Kidney (tissue), 22 donors: ENCODE measurements at places on chromosomes 2 and 18.

DNA sequence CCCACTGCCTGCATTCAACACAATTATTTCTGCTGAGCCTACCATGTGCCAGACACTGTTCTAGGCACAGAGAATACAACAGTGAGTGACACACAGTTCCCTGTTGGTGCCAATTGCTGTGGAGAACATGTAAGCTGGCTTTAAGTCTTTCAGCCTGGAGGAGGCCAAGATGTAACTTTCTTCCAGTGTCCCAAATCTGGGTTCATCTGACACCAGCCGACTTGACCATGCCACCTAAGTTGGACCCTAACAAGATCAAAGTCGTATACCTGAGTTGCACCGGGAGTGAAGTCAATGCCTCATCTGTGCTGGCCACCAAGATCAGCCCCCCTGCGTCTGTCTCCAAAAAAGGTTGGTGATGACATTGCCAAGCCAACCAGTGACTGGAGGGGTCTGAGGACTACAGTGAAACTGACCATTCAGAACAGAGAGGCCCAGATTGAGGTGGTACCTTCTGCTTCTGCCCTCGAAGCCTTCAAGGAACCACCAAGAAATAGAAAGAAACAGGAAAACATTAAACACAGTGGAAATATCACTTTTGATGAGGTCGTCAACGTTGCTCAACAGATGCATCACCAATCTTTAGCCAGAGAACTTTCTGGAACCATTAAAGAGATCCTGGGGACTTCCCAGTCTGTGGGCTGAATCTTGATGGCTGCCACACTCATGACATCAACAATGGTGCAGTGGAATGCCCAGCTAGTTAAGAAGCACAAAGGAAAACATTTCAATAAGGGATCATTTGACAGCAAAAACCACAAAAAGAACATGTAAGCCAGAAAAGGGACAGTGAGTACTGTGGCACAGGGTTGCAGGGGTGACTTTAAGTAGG lies 6.3 kb downstream of the TRABD2A start:
- H3K27ac ChIP-seq: no peak overlapping the region
- no peak for DNase-seq
- H3K4me3 ChIP-seq: no peak overlapping the region
- no peaks in the 10 kb centered on the region for H3K36me3 ChIP-seq

- H3K27me3 ChIP-seq: no peaks in the 10 kb centered on the region
- H3K4me1 ChIP-seq: no peaks in the 10 kb centered on the region
Measured at GRCh38 chr2:112566104-112566503, 18.3 kb upstream of the CHCHD5 start.

- no peaks in the 10 kb centered on the region for H3K27me3 ChIP-seq
- no peak for DNase-seq
- H3K27ac ChIP-seq: peak overlapping the region; percentile 96
- H3K4me3 ChIP-seq: peak overlapping the region; percentile 70
Measured at GRCh38 chr2:112646102-112646719, 472 bp downstream of the SLC20A1 start.

DNA sequence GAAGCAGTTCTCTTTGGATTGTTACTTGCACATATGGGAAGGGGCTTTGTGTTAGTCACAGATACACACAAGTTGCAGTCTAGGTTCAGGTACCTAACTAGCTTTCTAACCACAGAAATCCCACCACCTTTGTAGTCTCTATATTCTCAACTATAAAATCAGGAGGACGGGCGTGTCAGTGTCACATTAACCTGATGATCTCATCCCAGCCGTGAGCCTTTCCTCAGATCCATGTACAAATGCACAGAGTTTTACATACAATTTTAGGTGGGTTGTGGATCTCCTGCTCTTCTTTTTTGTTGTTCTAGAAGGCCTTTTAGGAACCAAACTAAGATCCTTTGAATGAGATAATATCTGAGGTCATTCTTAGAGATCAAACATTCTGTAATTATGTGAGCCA lies 94.0 kb downstream of the ZNF532 start:
- H3K36me3 ChIP-seq: no peaks in the 10 kb centered on the region
- H3K4me3 ChIP-seq: no peak overlapping the region
- no peaks in the 10 kb centered on the region for H3K27me3 ChIP-seq
- no peaks in the 10 kb centered on the region for H3K4me1 ChIP-seq
- no peak overlapping the region for H3K27ac ChIP-seq

- DNase-seq: no peak
- H3K27me3 ChIP-seq: no peaks in the 10 kb centered on the region
- no peaks in the 10 kb centered on the region for H3K36me3 ChIP-seq
- H3K4me1 ChIP-seq: no peaks in the 10 kb centered on the region
- H3K4me3 ChIP-seq: no peak overlapping the region
Measured at GRCh38 chr18:10265560-10266333, 188.7 kb upstream of the APCDD1 start.

- H3K4me1 ChIP-seq: no peaks in the 10 kb centered on the region
- H3K36me3 ChIP-seq: no peaks in the 10 kb centered on the region
- H3K27me3 ChIP-seq: no peaks in the 10 kb centered on the region
- H3K27ac ChIP-seq: peak overlapping the region; percentile 100
- peak overlapping the region; percentile 83 for H3K4me3 ChIP-seq
Measured at GRCh38 chr18:12883372-12883683, 709 bp downstream of the PTPN2 start.

- H3K27ac ChIP-seq: no peak overlapping the region
- DNase-seq: peak; percentile 71
- H3K4me3 ChIP-seq: no peak overlapping the region
- H3K27me3 ChIP-seq: no peaks in the 10 kb centered on the region
Measured at GRCh38 chr18:21489119-21489750, 111.3 kb downstream of the ESCO1 start.

DNA sequence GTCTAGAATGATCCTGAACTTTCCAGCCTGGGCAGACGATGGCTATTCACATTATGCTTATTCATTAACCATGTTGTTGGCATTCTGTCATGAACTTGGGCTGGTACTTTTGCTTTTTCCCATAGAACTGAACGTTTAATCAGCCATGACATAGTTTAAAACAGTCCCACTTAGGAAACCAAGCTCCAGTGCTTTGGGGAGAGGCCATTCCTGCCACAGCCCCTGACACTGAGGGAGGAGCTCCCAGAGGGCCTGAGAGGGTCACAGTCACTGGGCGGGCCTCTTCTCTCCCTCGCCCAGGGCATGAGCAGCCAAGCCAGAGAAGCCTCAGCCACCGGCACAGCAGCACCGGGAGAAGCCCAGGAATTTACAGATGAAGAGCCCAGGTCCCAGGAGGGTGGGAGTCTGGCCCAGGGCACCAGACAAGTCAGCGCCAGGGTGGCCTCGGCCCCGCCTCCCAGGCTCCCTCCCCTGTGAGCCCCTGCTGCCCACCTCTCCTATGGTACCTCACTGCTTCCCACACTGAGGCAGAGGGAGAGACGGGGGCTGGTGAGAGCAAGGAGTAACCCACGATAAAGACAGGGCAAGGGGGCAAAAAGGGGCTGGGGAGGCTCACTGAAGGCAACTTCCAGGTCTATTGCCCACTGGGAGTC lies 33.6 kb downstream of the MAL start:
- peak; percentile 84 for DNase-seq
- H3K4me3 ChIP-seq: no peak overlapping the region
- peak overlapping the region; percentile 96 for H3K27ac ChIP-seq
- peaks cover 57% of the 10 kb centered on the region for H3K4me1 ChIP-seq
- no peaks in the 10 kb centered on the region for H3K36me3 ChIP-seq

DNA sequence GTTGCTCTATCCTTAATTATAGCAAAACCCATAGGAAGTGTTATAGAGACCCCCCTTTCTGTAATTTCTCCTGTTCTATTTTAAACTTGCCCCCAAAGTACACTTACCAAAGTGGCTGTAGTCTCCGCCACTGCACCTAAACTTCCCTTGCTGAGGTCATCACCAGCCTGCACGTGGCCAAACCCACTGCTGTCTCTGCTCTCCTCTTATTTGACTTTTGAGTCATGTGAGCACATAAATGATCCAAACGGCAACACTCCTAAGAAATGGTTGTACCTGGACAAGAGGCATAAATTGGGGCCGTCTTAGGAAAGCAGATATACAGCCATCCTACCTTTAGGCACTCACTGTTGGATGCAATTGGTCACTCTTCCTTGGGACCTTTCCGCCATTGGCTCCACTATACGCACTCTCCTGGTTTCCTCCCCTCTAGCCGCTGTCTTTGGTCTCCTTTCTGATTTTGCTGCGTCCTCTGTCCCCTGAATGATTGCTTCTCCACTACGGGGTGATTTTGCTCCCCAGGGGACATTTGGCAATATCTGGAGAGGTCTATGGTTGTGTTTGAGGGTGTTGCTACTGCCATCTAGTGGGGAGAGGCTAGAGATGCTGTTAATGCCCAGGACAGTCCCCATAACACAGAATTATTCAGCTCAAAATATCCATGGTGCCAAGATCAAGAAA lies 19.2 kb upstream of the IL36G start:
- no peaks in the 10 kb centered on the region for H3K4me1 ChIP-seq
- DNase-seq: peak; percentile 42
- H3K27ac ChIP-seq: no peak overlapping the region
- no peak overlapping the region for H3K4me3 ChIP-seq

DNA sequence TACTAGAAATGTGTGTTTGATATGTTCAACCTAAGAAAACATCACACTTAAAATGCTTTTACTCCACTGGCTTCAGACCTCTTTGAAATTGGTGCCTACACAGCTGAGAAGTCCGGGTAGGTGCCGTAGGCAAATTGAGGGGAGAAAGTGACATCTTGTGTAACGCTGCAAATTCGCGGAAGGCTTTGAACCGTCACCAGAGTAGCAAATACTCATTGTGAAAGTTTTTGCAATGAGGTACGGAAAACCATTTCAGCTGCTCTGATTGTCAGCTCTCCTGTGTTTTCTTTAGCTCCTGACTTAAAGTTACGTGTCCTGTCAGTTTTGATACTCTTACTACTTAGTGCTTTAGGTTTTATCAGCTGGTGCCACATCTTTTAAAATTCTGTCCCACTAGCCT lies 224.5 kb downstream of the FAM210A start:
- no peaks in the 10 kb centered on the region for H3K27me3 ChIP-seq
- H3K4me3 ChIP-seq: no peak overlapping the region
- no peaks in the 10 kb centered on the region for H3K36me3 ChIP-seq
- peaks cover 6% of the 10 kb centered on the region for H3K4me1 ChIP-seq

DNA sequence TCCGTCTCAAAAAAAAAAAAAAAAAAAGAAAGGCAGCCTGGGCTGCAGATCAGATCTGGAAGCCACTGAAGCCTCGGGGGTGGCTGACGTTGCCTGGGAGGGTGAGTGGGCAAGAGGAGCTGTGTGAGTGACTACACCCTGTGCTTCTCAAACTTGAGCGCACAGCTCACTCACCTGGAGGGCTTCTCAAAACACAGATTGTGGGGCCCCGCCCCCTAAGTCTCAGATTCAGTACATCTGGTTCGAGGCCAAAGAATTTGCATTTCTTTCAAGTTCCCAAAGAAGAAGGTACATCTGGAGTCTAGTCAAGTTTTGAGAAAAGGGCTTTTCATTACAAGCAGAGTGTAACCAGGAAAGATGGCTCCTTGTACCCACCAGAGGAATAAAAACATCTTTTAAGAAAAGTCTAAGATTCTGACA lies 97.7 kb upstream of the CAB39 start:
- no peaks in the 10 kb centered on the region for H3K4me1 ChIP-seq
- H3K4me3 ChIP-seq: no peak overlapping the region
- H3K27me3 ChIP-seq: no peaks in the 10 kb centered on the region
- H3K27ac ChIP-seq: no peak overlapping the region
- no peak for DNase-seq
- H3K36me3 ChIP-seq: no peaks in the 10 kb centered on the region

GRCh38 chr2:242041816-242042215 lies 172.3 kb downstream of the RTP5 start:
- no peaks in the 10 kb centered on the region for H3K36me3 ChIP-seq
- no peaks in the 10 kb centered on the region for H3K27me3 ChIP-seq
- no peak for DNase-seq
- no peak overlapping the region for H3K4me3 ChIP-seq
- H3K27ac ChIP-seq: no peak overlapping the region

- H3K4me1 ChIP-seq: peaks cover 5% of the 10 kb centered on the region
- DNase-seq: no peak
- H3K4me3 ChIP-seq: no peak overlapping the region
- H3K27ac ChIP-seq: no peak overlapping the region
- H3K36me3 ChIP-seq: no peaks in the 10 kb centered on the region
Measured at GRCh38 chr2:43254331-43254730, 27.9 kb upstream of the ZFP36L2 start.

DNA sequence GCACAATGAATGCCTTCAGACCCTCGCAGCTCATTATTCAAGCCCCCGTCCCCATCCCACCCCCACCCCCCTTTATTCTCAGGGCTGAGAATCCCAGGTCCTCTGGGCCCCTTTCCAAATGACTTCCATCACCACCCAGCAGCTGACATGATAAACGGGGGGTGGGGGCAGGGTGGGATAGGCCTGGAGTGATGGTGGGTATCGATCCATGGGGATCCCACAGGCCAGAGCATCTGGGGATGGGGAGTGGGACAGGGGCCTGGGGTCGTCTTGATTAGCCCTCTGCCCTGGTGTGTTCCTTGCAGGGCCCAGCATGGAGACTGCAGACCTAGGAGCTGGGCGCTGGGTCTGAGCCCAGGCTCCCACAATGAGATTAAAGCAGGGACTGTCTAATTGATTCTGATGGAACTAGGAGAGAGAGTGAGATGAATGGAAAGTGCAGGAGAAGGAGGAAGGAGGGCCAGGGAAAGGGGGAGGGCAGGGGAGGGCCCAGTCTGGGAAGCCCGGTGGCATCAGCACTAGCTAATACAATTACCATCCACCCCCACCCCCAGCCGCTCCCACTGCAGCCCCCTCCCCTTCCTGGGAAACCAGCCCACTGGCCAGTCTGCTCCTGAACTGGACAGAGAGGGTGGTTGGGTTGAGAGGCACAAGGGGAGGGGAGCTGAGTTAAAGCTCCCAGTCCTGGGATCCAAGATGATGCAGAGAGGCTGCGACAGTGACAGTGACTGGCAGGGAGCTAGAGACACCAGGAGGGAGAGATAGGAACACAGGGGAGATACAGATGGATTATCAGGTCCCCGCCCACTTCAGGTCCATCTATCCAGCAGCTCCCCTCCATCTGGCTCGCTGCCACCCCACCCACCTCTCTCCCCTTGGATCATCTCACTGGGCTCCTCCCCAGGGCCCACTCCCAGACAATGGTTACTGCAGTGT lies 13.1 kb upstream of the TNS1 start:
- H3K27ac ChIP-seq: no peak overlapping the region
- H3K4me3 ChIP-seq: no peak overlapping the region
- H3K27me3 ChIP-seq: no peaks in the 10 kb centered on the region
